ENCODE measurements at places on chromosomes 1 and 21. TPM values are rescaled to one million over a fixed set of nuclear protein-coding genes. Genes with fewer than 3 reads are reported as not detected.

DNA sequence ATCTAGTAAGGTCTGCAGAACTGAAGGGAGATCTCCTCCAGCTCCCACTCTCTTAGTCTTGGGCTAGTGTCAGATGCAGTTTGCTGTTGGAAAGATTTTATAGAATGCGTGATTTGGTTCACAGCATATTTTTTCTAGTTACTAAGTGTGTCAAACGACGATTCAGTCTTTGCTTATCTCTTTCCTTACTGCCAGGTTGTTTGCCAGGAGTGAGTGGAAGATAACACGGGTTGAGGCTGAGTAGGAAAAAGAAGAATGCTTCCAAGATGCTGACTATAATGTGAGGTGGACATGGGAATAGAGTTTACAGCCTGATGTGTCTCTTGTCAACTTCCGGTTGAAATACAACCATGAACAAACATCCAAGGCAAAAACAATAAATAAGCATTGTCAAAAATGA, 141.4 kb downstream of the GDAP2 start:
- no peak for DNase-seq

DNA sequence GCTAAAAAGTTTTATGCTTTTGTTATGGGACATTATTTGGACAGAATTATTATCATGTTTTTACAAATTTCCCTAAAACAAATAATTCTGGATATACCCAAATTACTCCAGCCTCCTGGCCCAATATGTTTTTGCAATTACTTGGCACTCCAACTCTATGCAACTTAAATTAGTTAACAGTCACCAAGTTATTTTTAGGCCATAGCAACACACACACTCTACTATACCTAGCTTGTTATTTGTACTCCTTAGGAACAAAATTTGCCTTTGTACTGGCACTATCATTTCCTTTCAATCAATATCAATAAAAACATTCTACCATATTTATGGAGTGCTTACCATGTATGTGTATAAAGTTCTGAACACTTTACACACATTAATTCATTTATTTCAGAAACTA, 7.7 kb downstream of the DUSP10 start:
- DNase-seq = no peak

DNA sequence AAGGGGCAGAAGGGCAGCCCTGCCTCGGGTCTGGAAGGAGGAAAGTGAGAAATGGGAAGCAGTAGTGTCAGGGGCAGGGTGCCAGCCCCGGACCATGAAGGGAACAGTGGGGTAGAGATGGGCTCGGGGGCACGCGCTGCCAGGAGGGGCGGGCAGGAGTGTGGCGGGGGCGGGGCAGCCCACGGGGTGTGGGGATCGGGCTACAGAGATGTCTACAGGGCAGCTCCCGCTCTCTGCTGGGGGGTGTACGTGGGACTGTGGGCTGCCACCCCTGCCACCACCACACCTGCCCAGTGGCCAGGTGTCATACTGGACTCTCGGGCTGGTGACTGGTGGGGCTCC, 7.4 kb downstream of the ARHGEF16 start:
- DNase-seq = no peak

- DNase-seq = no peak
Observed at GRCh38 chr21:45912611-45913417, 68.8 kb upstream of the COL6A1 start.

Gene CLCNKA
- total RNA-seq = not detected

Measured in osteocyte (in vitro differentiated cells).